ENCODE measurements at places on chromosomes 5 and 9.

DNA sequence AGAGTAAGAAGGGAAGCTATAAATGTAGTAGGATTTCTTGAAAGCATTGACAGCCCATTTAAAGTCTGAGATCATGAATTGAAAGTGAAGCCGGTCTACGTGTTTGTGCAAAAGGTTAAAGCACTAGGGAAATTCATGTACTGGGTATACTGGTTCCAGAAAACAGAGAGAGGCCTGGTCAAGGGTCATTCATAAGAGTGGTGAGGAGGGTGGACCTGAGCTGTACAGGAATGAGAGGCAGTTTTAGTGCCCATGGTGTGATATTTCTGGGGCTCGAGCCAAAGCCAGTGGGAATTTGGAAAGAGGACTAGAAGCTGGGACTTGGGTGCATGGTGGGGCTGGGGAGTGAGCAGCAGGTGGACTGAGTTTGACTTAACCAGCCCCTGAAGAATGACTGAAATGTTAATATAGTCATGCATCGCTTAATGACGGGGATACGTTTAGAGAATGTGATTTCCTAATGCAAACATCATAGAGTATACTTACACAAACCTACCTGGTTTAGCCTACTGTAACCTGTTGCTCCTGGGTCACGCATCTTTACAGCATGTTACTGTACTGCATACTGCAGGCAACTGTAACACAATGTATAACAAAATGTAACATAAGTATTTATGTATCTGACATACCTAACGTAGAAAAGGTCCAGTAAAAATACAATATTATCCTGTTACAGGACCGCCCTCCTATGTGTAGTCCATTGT lies 173.0 kb downstream of the MAST4 start:
- no peak for DNase-seq

DNA sequence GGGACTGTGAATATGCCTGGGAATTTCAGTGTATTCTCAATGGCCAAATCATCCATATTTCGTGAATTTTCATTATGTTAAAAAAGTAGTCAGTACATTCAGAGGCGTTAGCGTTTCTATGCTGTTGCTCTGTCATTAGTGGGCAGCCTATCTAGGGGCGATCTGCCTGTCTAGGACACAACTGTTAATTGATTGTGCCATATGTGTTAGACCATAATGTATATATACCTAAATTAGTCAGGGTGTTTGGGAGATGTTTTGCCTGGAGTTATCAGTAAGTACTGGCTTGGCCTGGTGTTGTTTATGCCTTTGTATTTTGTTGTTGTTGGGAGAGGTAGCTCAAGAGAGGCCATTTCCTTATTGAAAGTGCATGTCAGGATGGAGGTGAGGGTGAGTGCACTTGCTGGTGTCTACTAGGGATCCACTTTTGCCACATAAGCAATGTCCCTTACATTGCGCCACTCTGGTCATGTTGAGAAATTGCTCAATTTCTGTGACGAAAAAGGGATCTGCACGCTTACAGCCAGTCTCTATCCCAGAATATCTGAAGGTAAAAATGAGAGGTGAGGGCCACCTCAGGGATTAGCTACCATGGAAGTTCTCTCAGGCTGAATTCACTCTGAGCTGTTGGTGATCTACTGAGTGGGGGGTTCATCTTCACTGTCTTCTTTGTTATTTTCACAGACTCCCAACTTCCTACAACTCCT lies 123.3 kb downstream of the ST8SIA4 start:
- DNase-seq: no peak

DNA sequence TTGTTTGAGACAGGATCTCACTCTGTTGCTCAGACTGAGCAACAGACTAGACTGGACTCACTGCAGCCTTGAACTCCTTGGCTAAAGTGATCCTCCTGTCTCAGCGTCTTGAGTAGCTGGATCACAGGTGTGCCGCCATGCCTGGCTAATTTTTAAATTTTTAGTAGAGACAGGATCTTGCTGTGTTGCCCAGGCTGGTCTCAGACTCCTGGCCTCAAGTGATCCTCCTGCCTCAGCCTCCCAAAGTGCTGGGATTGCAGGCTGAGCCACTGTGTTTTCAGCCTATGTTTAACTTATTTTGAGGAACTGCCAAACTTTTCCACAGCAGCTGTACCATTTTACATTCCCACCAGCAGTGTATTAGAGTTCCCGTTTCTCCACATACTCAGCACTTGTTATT lies 16.8 kb downstream of the NDFIP1 start:
- DNase-seq: no peak

DNA sequence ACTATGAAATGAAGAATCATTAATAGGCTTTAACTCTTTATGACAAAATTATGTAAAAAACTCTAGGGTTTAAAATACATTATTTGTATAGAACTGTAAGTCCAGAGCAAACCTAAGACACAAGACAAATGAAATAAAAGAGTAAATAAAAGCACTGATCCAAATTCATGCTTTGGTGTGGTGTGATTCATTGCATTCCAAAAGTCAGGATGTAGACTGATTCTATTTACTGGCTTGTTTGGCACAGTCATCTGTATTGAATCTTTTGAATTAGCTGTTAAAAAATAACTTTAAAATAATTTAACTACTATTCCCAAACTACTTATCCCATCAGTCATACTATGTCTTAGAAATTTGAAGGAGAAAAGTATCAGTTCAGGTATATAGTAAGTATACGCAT lies 31.1 kb downstream of the IL4 start:
- DNase-seq: no peak

DNA sequence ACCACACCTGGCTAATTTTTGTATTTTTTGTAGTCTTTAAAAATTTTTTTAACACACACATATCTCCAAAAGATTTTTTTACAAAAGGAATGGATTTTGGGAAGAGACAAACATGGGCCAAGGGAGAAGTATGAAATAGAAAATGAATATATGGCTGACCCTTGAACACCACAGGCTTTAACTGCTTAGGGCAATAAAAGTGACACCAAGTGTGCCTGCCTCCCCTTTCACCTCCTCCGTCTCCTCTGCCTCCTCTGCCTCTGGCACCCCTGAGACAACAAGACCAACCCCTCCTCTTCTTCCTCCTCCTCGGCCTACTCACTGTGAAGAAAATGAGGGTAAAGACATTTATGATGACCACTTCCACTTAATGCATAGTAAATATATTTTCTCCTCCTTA lies 483.9 kb downstream of the KDM4C start:
- no peak for DNase-seq

DNA sequence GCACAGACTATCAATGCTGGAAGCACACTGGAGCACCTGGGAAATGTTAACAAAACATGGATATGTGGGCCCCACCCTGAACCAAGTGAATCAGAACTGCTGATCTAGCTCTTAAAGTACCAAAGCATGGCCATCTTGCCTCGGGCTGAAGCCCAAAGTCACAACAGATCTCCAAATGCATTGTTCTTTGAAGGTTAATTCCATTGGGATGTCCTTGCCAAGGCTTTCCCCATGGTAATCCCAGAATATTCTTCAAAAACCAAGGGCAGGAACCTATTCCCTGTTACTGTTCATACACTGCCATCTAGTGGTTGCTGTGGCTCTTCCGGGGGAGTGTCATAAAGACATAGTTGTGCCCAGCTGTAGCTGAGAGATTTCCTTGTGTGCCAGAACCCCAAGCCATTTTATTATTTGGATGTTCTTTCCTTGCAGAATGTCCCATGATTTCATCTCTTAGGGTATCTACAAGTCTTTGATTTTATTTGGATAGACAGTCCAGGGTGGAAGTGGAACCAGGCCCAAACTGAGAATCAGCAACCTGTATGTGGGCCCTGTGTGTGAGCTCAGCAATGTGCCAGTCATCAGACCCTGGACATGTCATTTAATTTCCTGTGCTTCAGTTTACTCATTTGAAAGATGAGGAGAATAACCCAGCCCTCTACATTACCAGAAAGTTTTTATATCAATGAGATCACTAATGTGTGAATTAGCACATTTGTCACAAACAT lies 290.0 kb downstream of the ACTL7B start:
- no peak for DNase-seq

DNA sequence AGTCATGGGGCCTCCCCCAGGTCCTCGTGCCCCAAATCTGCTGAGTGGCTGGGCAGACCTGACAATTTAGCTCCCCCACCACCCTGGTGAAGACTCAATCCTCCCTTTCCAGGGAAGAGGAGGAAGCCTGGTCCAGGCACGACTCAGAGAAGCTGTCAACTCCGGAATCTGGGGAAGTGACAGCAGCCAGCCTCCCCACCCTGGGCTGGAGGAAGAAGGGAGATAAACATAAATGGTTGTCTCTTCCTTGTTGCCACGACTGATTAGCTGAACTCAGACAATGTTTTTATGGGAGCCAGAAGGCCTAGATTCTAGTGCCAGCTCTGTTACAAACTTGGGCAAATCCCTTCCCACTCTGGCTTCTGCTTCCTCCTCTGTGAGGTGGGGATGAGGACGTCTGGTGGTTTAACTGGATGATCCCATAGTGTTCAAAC lies 15.4 kb downstream of the CCDC69 start:
- DNase-seq: no peak

DNA sequence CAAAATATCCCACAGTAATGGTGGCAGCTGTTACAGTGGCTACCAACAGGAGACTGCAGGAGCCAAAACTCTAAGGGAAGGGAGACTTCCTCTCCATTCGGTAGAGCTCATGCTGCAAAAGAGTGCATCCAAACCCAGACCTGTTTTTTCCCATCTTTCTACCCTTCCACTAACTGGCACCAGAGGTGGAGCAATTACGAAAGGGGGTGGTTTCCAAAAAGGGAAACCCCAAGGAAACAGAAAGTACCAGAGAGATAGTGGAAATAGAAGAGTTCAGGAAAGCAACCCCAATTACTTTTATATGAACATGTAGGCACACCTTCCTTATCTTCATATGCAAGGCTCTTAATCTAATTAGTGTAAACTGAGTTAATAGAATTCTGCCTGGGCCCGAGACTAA lies 7.3 kb upstream of the WDR41 start:
- no peak for DNase-seq

GRCh38 chr5:39159811-39160490 lies 59.4 kb downstream of the FYB1 start:
- DNase-seq: no peak

All from activated naive CD4-positive, alpha-beta T cell treated with anti-CD3 and anti-CD28 coated beads, Interleukin-2, amount 50 U/mL, for 16 hours (primary cell).